ENCODE measurements at places on chromosomes 5 and 9.

DNA sequence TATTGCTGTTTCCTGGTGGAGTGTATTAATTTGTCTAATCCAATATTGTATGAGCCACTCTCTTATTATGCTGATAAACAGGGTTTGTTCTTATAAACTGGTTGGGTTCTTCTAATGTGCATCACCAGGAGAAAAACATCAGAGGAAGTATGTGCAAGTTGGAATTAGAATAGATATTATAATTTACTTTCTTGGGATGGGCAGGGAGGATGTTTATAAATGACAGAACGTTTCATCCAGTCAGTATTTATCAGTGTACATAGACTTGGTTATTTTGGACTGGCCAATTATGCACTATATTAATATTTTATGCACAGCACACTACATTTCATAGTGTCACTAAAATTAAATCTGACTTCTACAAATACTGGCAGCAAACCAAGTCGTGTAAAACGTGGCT lies 495.8 kb downstream of the PSAT1 start:
- DNase-seq, result no peak

DNA sequence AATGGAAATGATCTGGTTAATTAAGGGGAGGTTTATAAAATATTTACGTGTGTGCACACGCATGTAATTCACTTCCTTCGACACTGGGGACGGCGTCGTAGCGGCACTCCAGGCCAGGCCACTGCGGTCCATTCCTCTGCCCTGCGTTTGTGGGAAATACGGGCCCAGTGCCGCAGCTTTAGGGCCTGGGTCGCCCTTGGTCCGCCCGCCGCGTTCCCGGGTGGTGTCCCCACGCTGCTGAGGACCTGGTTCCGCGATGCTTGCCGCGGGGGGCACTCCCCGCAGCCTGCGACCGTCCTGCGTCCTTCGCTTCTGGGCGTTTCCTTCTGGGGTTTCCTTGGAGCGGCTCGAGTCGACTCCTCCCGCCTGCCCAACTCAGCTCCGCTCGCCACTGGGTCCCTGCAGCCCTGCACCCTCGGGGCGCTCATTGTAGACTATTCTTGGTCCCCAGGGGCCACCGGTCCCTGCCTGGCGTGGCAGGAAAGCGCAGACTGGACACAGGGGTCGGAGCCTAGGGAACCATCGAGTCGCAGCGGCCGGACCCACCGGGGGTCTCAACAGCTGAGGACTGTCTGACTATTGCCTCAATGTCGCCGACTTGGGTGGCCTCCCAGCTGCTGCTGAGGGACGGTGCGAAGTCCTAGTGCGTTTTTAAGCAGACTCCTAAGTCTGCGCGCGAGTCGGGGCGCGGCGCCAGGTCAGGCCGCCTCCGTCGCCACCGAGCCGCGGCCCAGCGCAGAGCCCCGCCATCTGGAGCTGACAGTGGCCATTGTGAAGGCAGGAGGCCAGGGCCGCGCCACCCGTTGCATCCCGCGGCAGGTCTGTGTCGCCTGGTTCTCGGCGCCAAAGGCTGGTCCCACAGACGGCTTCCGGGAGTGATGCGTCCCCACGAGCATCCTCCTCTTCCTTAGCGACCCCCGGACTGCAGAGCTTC lies 4.4 kb upstream of the IRX1 start:
- DNase-seq, result no peak

DNA sequence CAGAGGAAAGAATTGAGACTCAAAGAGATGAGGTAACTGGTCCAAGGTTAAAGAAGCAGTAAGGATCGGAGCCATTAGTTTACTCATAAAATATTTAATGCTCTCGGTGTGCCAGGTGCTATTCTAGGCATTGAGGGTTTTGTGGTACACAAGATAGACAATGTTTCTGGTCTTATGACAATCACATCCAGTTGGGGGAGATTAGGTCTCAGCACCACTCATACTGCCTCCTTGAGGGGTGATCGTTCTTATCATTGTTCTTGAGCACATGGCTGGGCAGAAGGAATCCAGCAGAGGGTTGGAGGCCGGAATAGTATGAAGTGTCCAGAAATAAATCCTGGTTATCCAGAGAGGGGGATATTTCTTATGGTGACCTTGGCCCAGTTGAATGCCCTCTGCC lies 40.7 kb upstream of the LCP2 start:
- DNase-seq, result no peak

- DNase-seq, result peak; percentile 56
Observed at GRCh38 chr5:123036391-123037103, at the start of gene PPIC. TSS of gene PPIC (minus strand) at chr5:123036725. CDS start at chr5:123036625, 100 bp downstream.

- DNase-seq, result no peak
Observed at GRCh38 chr5:109868737-109869136, 179.0 kb downstream of the MAN2A1 start.

- no peak for DNase-seq
Observed at GRCh38 chr9:129458155-129458661, 162.7 kb downstream of the C9orf50 start.

DNA sequence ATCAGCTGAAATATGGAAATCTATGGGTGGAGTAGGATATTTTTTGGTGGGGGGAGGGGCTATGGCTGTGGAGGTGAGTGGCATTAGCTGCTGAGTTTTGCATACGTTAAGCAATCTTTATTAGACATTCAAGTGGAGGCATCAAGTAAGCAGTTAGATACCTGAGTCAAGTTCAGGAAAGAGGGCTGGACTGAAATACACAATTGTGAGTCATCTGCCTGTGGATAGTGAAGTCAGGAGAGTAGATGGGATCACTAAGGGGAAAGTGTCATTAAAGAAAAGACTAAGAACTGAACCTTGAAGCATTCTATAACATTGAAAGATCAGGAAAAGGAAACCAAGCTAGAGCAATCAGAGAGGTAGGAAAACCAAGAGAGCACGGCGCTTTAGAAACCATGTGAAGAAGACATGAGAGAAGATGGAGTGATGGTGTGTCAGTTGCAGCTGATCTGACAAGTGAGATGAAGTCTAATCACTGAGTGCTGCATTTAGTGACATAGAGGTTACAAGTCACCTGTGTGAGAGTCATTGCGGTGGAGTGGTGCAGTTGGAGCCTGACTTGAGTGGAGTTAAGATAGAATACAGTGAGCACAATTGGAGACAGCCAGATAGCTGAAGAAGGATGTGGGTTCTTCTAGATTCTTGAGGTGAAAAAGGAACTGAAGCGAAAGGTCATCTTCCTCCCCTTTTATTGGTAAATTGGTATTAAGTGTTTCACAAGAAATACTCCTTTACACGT lies 88.7 kb downstream of the PIP5K1B start:
- DNase-seq, result no peak

GRCh38 chr9:130451509-130452388 lies 7.0 kb downstream of the ASS1 start:
- peak; percentile 61 for DNase-seq

GRCh38 chr5:33398501-33398900 lies 42.3 kb upstream of the TARS1 start:
- no peak for DNase-seq

DNA sequence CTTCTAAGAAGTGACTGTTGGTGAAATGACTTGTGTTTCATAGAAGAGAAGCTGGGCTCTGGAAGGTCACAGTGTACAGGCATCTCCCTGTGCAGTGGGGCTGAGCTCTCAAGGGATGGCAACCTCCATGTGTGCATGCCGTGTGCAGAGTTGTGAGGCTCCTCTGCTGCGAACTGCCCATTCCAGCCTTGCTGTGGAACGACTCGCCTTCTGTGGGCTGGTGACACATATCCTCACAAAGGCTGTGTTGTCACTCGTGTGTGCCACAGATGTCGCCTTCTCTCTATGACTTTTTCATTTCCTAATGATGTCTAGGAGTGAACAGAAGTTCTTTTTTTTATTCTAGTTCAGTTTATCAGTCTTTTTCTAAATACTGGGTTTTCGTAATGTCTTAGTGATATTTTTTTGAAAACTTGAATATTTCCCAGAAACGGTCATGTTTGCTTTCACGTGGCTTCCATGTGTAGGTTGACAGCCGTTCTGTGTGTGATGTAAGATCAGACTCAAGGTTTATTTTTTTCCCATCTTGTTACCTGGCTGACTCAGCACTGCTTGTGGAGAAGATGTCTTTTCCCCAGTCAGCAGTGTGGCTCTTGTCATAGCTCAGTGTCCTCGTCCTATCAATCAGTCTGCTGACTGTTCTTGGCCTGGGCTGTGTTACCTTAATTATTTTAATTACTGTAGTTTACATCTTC lies 57.3 kb upstream of the CACNA1B start:
- no peak for DNase-seq

DNA sequence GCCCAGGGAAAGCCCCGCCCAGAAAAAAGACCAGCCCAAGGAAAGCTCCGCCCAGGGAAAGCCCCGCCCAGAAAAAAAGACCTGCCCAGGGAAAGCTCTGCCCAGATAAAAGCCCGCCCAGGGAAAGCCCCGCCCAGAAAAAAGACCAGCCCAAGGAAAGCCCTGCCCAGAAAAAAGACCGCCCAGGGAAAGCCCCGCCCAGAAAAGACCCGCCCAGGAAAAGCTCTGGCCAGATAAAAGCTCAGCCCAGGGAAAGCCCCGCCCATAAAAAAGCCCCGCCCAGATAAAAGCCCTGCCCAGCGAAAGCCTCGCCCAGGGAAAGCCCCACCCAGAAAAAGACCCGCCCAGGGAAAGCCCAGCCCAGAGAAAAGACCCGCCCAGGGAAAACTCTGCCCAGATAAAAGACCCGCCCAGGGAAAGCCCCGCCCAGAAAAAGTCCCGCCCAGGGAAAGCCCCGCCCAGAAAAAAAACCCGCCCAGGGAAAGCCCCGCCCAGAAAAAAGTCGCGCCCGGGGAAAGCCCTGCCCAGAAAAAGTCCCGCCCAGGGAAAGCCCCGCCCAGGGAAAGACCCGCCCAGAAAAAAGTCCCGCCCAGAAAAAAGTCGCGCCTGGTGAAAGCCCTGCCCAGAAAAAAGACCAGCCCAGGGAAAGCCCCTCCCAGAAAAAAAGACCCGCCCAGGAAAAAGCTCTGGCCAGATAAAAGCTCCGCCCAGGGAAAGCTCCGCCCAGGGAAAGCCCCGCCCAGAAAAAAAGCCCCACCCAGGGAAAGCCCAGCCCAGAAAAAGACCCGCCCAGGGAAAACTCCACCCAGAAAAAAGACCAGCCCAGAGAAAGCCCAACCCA lies 11.9 kb downstream of the GRIN1 start:
- no peak for DNase-seq

- no peak for DNase-seq
Observed at GRCh38 chr5:68593211-68593671, 377.7 kb downstream of the PIK3R1 start.

DNA sequence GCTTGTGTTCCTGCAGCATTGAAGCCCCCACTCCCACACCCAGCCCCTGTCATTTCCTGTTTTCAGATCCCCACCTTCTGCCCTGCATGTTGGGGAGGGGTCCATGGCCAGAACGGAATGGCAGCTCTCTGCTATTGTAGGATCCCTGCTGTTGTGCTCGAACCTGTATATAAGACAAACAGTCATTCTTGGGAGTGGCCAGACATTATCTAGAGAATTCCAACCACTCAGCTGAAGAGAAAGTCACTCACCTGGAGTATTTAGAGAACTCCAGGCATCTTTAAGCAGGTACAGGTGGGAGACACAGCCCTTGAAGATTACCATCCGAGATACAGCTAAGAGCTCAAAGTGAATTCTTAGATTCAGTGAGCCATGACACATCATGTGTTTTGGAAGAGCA lies 96.1 kb downstream of the C9orf152 start:
- DNase-seq, result no peak

DNA sequence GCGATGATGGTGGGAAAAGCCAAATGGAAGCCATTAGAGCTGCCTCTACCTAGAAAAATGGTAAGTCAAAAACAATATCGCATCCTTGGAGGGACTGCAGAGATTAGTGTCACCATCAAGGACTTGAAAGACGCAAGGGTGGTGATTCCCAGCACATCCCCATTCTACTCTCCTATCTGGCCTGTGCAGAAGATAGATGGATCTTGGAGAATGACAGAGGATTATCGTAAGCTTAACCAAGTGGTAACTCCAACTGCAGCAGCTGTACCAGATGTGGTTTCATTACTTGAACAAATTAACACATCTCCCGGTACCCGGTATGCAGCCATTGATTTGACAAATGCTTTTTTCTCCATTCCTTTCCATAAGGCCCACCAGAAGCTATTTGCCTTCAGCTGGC lies 23.8 kb downstream of the ERP44 start:
- no peak for DNase-seq

- DNase-seq, result no peak
Observed at GRCh38 chr9:114869845-114870244, 60.5 kb downstream of the TNFSF8 start.

DNA sequence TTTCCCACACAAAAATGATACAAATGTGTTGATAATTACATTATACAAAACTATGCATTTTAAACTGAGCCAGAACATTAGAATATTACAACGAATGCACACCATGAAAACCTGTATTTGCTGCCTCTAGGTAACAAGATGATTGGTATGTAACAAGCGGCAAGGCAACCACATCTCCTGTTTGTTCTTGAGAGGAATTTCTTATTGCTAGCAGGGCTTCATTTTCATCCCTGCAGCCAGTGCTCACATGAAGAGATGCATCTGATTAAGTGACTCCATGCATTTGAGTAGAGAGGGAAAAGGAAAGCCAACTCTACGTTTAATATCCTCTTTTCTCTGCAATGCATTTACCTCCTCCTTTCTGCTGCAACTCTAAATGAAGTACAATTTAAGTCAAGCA lies 36.6 kb downstream of the FRMD3 start:
- DNase-seq, result no peak

DNA sequence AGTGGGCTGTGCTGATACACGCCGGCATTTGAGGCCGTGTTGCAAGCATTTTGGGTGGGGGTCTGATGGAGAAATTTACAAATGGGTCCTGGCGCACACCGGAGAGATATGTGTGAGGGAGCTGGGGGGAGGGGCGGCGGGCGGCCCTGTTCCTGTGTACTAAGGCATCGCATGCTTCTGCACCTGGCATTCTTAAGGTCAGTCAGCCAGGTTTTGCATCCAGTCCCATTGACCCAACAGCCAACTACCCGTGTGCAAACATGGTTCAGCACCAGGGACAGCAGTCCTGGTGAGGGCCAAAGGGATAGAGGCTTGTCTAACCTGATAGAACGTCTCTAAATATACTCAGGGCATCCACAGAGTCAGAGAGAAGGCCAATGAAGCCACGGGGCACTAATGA lies 839 bp downstream of the GABRG2 start:
- no peak for DNase-seq

GRCh38 chr9:125650271-125650737 lies 56.7 kb downstream of the MAPKAP1 start:
- DNase-seq, result peak; percentile 66

- DNase-seq, result no peak
Observed at GRCh38 chr9:93477397-93477796, 24.0 kb upstream of the FAM120AOS start.

DNA sequence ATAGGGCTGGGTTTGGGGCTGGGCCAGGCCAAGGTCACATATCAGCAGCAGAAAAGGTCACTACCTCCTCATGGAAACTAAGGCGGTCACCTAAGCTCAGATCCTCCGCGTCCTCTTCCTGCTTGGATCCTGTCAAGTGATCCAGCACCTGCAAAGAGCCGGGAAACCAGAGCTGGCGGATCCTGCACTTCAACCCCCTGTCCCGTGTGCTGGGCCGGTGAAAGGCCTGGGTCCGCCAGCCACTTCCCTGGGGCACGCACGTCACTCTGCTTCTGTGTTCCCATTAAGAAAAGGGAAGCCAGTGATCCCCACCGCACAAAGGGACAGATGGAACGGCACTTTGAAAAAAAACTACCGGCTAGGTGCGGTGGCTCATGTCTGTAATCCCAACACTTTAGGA lies 61.3 kb upstream of the STXBP1 start:
- no peak for DNase-seq

Data from HS-5 (cell line).